H9 (cell line): ENCODE measurements at places on chromosomes 5 and 9. TPM values are rescaled to one million over a fixed set of nuclear protein-coding genes. Genes with fewer than 3 reads are reported as not detected.

- no peaks in the 10 kb centered on the region for H3K4me1 ChIP-seq
- no peaks in the 10 kb centered on the region for H3K27me3 ChIP-seq
- H3K4me3 ChIP-seq: peak overlapping the region; percentile 96
- peaks cover 5% of the 10 kb centered on the region; the same call in 2 of the 3 replicates for H3K36me3 ChIP-seq
- no peak overlapping the region for H3K27ac ChIP-seq
Measured at GRCh38 chr5:90528601-90529193, 687 bp downstream of the LYSMD3 start.

GRCh38 chr5:117860550-117860949 lies 1127.8 kb downstream of the DTWD2 start:
- H3K36me3 ChIP-seq: no peaks in the 10 kb centered on the region
- DNase-seq: no peak
- no peak overlapping the region for H3K4me3 ChIP-seq
- H3K27me3 ChIP-seq: no peaks in the 10 kb centered on the region
- no peaks in the 10 kb centered on the region for H3K4me1 ChIP-seq

DNA sequence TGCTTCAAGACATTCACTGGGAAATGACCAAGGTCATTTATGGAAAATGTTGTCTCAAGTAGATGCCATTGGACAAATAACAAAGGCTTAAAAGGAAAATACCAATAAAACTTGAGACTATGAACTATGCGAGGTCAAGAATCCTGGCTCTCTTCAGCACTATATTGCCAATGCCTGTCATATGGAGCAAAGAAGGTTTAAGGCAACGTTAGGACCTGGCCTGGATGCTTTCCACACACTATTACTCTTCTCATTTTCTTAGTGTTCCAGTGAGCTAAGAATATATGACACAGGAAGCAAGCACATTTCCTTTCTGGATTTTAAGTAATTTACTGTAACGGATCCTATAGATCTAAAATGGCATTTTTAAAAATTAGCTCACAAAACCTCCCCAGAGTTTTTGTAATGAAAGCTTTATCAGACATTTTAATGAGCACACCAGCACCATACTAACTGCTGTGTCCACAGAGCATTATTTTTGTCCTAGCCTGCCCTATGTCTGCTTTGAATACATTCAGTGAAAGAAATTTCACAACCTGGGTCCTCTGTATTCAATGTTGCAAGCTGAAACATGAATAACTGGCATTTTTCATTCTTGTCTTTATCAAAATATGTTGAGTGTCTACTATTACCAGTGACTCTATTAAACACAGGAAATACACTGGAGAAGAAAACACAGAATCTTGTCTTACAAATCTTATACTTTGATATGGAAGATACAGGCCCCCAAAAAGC lies 315.6 kb downstream of the CETN3 start:
- no peak overlapping the region for H3K27ac ChIP-seq
- no peaks in the 10 kb centered on the region for H3K27me3 ChIP-seq
- H3K4me1 ChIP-seq: no peaks in the 10 kb centered on the region; the same call in 1 of the 2 replicates
- no peak overlapping the region for H3K4me3 ChIP-seq
- peaks cover 3% of the 10 kb centered on the region; the same call in 1 of the 3 replicates for H3K36me3 ChIP-seq

The TAS2R1 gene
- not detected in 2 replicates for total RNA-seq

DNA sequence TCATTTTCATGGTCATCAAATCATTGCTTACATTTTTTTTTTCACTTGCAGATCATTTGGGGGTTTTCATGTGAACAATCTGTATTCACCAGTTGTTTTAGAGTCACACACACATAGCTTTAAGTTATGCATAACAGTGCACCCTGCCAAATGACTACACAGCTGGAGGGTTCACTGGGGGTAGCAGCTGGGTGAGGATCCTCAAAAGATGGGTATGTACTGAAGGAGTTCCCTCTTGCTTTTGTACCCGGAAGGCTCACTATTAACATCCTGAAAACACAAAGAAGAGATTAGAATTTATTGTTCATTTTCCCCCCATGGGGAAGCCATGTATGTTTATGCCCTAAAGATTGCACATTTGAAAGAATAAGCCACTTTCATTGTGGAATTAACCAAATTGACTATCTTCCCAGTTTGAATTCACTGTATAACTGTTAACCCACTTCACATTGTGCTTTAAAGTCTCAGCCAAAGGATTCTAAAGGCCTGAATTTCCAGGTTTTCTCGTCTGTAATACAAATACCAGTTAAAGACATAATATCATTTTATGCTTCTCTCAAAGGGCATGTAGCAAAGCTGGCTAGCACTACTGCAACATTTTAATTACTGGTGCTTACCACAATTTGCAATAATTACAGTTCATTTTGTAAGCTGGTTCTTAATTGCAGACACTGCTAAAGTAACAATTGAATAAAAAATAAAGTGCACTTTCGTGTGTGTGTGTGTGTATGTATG lies 466.4 kb upstream of the MEF2C start:
- H3K27me3 ChIP-seq: no peaks in the 10 kb centered on the region
- H3K4me1 ChIP-seq: no peaks in the 10 kb centered on the region
- DNase-seq: no peak
- H3K4me3 ChIP-seq: no peak overlapping the region
- H3K36me3 ChIP-seq: no peaks in the 10 kb centered on the region
- H3K27ac ChIP-seq: no peak overlapping the region

DNA sequence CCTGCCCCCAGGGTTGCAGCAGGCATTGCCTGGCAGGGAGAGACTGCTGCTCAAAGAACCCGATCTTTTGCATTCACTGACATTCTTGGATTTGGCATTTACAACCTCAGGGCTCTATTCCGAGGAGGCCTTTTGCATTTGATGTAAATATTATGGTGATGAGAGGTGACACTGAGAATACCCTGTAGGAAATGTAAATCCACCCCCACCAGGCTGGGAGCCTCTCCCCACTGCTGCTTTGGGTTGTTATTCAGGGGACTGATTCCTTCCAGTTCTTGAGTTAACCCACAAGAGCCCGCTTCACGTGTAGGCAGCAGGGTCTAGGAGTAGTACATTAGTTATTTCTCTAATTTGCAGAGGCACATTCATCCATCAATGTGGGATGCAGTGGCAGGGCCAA lies 55.5 kb upstream of the ARAP3 start:
- H3K27ac ChIP-seq: no peak overlapping the region
- H3K4me3 ChIP-seq: no peak overlapping the region
- DNase-seq: no peak

DNA sequence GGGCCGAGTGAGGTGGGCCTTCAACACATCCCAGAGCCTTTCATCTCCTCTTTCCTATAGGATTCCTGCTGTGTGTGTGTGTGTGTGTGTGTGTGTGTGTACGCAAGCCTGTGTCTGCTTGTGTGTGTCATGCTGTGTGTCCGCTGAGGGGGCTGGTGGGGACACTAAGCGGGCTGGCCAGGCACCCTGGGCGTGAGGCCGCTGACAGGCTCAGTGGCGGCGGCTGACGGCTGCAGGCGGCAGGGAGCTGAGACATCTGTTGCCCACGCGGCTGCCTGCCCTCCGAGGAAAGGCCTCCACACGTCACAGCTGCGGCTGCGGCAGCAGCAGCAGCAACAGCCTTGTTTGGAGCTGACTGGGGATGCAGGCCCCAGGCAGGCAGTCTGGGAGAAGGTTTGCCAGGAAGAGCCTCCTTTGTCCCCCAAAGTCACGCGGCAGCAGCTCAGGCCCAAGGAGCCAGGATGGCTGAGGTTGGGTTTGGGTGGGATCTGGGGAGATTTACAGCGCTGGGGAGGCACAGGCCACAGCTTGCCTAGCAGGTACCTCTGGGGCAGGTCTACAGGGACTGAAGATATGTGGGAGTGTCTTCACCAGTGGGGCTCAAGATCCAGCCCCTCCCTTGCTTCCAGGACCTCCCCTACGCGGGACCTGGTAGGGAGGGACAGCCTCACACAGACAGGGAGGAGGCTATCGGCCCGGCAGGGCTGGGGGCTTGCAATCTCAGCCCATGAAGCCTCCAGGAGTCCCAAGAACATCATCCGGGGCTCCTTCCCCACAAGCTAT lies 1.8 kb downstream of the PDLIM4 start:
- H3K4me1 ChIP-seq: no peaks in the 10 kb centered on the region
- H3K27me3 ChIP-seq: no peaks in the 10 kb centered on the region; the same call in 1 of the 2 replicates
- no peak overlapping the region for H3K4me3 ChIP-seq
- DNase-seq: peak; percentile 31
- no peaks in the 10 kb centered on the region for H3K36me3 ChIP-seq

DNA sequence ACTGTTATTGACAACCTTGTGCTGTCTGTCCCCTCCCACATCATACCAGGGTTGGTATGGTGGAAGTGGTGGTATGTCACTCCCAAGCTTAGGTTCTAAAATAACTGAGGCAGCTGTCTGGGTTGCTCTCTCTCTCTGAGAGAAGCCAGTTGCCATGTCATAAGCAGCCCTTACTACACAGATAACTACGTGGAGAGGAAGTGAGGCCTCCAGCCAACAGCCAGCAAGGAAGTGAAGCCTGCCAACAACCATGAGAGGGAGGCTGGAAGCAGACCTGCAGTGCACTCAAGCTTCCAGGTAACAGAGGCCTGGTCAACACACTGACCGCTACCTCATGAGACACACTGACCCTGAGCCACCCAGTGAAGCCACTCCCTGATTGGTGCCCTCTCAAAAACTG lies 18.6 kb downstream of the CTNNAL1 start:
- DNase-seq: no peak
- H3K27ac ChIP-seq: no peak overlapping the region
- no peaks in the 10 kb centered on the region for H3K27me3 ChIP-seq
- H3K36me3 ChIP-seq: peaks cover 19% of the 10 kb centered on the region
- no peak overlapping the region for H3K4me3 ChIP-seq

The TIFAB gene
- total RNA-seq: not detected in 2 replicates

DNA sequence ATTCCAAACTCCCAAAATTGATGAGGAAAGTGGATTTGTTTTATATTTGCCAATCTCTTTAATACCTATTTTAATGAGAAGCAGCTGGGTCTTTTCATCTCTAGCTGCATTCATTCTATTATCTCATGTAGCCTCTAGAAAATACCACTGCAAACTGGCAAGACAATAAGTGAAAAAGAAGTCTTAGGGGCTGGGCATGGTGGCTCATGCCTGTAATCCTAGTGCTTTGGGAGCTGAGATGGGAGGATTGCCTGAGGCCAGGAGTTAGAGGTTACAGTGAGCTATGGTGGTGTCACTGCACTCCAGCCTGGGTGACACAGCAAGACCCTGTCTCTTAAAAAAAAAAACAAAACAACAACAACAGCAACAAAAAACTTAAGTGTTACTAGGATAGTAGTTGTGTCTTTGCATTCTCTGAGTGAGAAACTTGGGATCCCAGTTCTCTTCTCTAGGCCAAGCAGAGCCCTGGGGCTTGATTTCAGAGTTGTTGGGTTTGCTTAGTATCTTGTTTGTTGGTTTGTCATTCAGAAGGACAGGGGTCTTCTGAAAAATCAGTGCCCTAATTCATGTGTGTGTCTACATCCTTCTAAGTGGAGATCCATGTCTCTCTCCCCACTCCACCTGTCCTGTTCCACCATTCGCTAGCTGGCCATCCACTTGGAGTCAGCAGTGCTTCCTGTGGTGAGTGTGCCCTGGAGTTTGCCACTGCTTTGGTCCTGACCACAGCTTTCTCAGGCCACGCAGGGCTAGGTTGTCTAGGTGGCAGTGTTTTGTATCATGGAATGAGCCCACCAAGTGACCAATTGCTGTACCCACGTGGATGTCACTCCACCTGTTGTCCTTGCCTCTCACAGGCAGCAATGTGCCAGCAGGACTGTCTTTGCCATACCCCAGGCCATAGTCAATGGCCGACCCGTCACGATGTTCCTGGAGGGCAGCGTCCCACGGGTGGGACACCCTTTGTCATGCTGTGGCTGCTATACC lies 19.5 kb downstream of the MARCHF6 start:
- no peak for DNase-seq
- H3K27ac ChIP-seq: no peak overlapping the region
- H3K4me3 ChIP-seq: no peak overlapping the region

The KLF4 gene
- total RNA-seq: 6.2 and 7.1 TPM in 2 replicates

DNA sequence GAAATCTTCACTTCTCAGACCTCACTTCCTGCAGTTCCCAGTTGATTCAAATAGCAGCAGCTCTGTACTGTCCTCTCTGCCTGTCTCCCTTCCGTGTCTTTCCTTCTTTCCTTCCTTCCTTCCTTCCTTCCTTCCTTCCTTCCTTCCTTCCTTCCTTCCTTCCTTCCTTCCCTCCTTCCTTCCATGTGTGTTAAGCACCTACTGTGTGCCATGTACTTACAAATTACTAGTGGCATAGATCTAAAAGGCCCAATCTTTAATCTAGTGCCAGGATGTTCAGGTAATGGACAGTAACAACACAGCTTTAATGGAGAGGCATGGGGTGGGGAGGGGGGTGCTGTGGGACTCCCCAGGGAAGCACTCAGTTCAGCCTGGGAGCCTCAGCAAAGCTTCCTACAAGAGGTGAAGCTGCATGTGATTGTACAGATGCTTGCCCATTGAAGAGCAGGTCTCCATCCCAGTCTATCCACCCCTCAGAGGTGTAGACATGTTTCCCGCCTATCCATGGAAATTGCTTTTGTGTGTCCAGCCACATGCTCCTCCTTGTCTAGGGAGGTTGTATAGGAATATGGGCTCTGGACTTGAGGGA lies 106.0 kb downstream of the RGS3 start:
- no peaks in the 10 kb centered on the region; the same call in 1 of the 2 replicates for H3K27me3 ChIP-seq
- H3K4me3 ChIP-seq: no peak overlapping the region
- no peak overlapping the region for H3K27ac ChIP-seq

- no peak overlapping the region for H3K4me3 ChIP-seq
- DNase-seq: no peak
- no peaks in the 10 kb centered on the region for H3K4me1 ChIP-seq
- H3K27me3 ChIP-seq: no peaks in the 10 kb centered on the region
- H3K36me3 ChIP-seq: no peaks in the 10 kb centered on the region
Measured at GRCh38 chr5:14880688-14881087, 9.1 kb upstream of the ANKH start.

DNA sequence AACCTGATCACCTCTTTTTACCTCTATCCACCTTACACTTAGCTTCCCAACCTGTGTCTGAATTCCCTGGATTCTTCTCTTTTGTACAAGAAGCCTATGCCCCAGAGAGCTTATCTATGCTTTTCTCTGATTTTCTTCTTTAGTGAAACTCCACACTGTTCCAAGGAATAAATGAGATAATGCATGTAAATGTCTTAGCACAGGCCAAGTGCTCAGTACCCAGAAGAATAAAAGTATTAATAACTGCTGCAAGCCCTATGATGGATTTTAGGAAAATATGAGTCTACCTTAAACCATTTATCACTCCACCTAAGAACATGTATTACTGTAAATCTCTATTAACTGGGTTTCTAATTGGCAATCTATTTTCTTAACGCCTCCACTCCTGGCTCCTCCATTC lies 168.5 kb upstream of the TNC start:
- H3K4me1 ChIP-seq: peaks cover 6% of the 10 kb centered on the region; the same call in 1 of the 2 replicates
- DNase-seq: no peak
- H3K36me3 ChIP-seq: no peaks in the 10 kb centered on the region
- no peak overlapping the region for H3K4me3 ChIP-seq
- no peaks in the 10 kb centered on the region for H3K27me3 ChIP-seq

DNA sequence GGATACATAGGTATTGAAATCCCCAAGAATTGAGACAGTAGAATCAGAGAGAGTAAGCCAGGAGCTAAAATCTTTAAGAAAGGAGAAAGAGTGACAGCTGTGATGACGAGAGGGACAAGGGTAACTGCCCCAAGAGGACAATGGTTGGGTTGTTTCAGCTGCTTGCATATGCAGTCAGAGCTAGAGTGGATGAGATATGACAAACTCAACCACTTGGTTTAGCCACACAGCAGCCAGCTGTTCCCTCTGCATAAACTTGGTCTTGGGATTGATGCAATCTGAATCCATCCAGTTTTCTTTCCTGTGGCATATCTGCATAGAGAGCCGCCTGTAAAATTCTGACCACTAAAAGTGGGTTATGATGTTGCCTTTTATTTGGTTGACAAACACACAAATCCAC lies 100.7 kb downstream of the ZNF622 start:
- no peak for DNase-seq
- H3K27me3 ChIP-seq: no peaks in the 10 kb centered on the region
- no peaks in the 10 kb centered on the region for H3K4me1 ChIP-seq
- no peaks in the 10 kb centered on the region for H3K36me3 ChIP-seq
- no peak overlapping the region for H3K4me3 ChIP-seq

The EXOSC3 gene
- total RNA-seq: 81.0 and 93.8 TPM in 2 replicates
